ENCODE measurements at places on chromosomes 3 and 15.
A peak's percentile ranks its signal among the peaks of the same experiment; 100 is the strongest.

DNA sequence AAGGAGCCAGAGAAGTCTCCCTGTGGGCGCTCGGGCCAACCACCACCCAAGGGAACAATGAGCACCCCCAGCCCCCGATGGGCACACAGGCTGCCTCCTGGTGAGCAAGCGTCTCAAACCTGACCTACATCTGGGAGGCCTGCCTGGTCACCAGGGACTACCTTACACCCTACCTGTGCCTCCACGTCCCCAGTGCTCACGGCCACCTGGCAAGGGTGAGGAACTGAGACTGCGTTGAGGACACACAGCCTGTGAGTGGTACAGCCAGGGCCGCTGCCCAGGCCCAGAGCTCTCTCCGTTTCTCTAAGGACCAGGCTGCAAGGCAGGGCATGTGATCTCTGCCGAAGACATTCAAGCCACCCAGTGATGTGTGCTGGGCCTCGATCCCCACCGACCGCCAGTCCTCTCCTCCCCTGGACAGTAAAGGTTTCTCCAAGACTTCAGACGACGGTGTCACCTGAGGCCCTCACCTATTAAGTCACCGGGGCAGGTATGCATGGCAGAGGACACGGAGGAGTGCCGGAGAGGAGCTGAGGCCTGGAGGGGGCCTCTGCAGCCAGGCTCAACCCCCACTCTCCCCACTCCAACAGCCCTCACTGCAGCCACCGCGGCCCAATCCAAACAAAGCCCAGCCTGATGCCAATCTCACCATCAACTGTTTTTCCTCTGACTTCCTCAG lies 2.8 kb downstream of the GOLGA8A start:
- no peak for DNase-seq

GRCh38 chr3:48240000-48240963 lies 622 bp upstream of the ZNF589 start:
- DNase-seq = peak; percentile 85

DNA sequence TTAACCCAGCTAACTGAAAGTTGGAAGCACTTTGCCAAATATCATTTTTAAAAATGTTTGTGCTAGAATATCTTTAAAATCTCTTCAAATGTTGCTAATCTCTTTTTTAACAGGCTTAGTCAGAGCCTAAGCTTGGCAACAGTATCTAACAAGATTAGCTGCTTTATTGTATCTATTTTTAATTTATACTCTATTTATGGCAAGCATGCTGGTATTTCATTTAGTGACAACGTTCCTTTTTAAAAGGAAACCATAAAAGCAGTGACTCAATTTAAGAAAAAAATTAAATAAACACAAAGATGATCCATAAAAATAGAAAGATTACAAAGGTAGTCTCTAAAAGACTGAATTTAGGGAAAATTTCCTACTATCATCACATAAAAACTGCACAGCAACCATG lies 40.5 kb downstream of the SLC12A6 start:
- no peak for DNase-seq

- DNase-seq = no peak
Observed at GRCh38 chr3:110323349-110323748, 748.3 kb upstream of the NECTIN3 start.
